ENCODE measurements at places on chromosomes 3 and 15.

DNA sequence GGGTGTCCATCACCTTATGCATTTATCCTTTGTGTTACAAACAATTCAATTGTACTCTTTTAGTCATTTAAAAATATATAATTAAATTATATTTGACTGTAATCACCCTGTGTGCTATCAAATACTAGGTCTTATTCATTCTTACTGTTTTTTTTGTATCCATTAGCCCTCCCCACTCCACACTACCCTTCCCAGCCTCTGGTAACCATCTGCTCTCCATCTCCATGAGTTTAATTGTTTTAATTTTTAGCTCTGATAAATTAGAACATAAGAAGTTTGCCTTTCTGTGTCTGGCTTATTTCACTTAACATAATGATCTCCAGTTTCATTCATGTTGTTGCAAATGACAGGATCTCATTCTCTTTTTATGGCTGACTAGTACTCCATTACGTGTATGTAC lies 16.8 kb downstream of the C3orf20 start:
- no peak for DNase-seq

DNA sequence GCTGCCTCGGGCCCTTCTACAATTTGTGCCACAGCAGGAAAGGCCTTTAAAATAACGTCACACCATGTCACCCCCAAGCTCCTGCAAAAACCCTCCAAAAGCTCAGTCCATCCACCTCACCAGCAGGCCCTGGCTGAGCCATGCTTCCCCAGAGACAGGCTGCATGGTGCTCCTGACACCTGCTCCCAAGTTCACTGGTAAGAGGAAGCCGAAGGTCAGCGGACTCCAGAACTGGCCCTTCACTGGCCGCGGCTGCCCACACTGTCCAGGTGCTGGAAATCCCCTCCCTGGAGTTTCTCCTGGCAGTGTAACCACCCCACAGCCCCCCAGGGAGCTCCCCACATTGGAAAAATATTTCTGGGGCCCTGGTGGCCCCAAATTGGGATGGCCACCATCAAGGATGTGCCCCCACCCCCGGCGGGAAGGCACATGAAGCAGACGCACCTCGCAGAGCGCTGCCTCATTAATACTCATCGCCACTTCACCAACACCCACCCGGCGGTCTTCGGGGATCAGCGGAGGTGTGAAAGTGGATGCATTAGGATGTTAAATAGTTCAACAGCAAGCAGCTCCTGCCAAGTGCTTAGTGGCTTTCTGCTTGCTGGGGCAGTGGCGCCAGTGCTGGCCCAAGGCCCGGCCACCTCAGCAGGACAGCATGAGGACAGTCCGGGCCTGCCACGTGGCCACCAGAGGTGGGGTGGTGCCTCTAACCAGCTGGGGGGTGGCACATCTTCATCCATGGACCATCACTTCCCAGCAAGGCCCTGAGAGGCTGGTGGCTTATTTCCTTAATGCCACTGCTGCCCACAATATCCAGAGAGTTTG lies 146.1 kb upstream of the IQSEC1 start:
- no peak for DNase-seq

DNA sequence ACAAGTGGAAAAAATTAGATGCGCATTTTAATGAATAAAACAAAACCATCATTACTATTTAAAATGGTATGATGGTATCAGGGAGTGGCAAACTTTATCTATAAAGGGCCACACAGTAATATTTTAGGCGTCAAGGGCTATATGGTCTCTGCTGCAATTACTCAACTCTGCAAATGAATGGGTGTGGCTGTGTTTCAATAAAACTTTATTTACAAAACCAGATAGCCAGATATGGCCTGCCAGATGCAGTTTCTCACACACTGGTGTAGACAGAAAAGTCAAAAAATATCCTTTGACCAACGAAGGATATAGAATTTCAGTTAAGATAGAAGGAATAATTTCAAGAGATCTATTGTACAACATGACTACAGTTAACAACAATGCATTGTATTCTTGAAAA lies 83.8 kb downstream of the CLASP2 start:
- DNase-seq, result no peak

GRCh38 chr3:134597390-134597970 lies 53.3 kb downstream of the KY start:
- no peak for DNase-seq

GRCh38 chr3:136490646-136491405 lies 240.7 kb downstream of the PCCB start:
- DNase-seq, result no peak

- DNase-seq, result no peak
Measured at GRCh38 chr3:116192464-116192863, 252.8 kb downstream of the LSAMP start.

GRCh38 chr15:42602501-42602900 lies 27.1 kb downstream of the STARD9 start:
- no peak for DNase-seq

- no peak for DNase-seq
Measured at GRCh38 chr3:9301091-9301490, 51.6 kb upstream of the SRGAP3 start.

GRCh38 chr15:27094235-27094634 lies 123.3 kb downstream of the GABRG3 start:
- DNase-seq, result no peak

GRCh38 chr3:58178528-58179234 lies 32.1 kb downstream of the DNASE1L3 start:
- no peak for DNase-seq

DNA sequence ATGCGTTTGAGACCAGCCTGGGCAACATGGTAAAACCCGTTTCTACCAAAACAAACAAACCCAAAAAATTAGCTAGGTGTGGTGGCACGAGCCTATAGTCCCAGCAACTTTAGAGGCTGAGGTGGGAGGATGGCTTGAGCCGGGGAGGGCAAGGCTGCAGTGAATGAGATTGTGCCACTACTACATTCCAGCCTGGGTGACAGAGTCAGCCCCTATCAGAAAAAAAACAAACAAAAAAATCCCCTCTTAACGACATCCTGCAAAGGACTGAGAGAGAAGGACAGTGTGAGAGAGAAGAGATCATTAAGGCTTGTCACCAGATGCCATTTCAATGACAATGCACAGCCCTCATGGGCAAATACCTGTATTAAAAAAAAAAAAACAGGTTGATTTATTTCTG lies 266.7 kb upstream of the ATP10A start:
- no peak for DNase-seq

DNA sequence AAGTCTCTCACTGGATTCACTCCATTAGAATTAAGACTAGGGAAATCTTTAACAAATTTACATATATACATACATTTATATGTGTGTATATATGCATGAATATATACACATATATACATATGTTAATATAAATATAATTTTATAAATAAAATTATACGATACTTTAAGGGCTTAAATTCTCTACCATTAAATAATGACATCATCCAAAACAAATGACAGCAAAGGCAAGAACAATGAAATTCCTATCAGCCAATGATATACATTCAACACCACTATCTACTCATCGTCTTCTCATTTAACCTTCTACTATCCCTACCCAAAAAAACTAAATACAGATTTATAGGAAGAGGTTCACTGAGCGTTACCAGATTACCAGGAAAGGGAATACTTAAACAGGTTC lies 152.0 kb downstream of the VPS13C start:
- no peak for DNase-seq

GRCh38 chr3:8777201-8777977 lies 8.0 kb upstream of the OXTR start:
- no peak for DNase-seq

- DNase-seq, result no peak
Measured at GRCh38 chr3:132787616-132788300, 65.5 kb upstream of the NPHP3 start.

All from stimulated activated CD4-positive, alpha-beta T cell treated with anti-CD3 and anti-CD28 coated beads, Interleukin-2, amount 100 ng/mL, for 24 hours (primary cell).